Activated CD8-positive, alpha-beta T cell treated with anti-CD3 and anti-CD28 coated beads, Interleukin-2, amount 10 ng/mL, durations not matched to agents 7 days and 5 days (primary cell): ENCODE measurements at places on chromosomes 3 and 15. TPM values are rescaled to one million over a fixed set of nuclear protein-coding genes. Genes with fewer than 3 reads are reported as not detected.

DNA sequence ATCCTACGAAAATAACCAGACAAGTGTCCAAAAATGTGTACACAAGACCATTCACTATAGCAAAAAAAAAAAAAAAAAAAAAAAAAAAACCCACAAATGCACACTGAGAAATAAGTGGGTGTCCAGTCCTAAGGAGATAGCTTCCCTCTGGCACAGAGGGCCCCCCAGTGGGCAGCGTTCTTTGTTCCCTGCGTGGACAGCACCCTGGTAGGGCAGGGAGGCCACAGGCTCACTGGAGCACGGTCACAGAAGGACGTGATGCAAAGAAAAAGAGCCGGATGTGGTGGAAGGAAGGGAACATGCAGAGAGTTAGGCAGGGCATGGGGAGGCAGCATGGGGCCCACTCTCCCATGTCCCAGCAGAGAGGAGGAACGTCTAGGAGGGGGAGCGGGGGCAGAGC, 210.7 kb upstream of the NSMCE3 start:
- no peak for DNase-seq
- H3K27me3 ChIP-seq, result peaks cover 2% of the 10 kb centered on the region
- no peaks in the 10 kb centered on the region for H3K4me1 ChIP-seq
- no peaks in the 10 kb centered on the region for H3K36me3 ChIP-seq
- H3K4me3 ChIP-seq, result no peak overlapping the region

DNA sequence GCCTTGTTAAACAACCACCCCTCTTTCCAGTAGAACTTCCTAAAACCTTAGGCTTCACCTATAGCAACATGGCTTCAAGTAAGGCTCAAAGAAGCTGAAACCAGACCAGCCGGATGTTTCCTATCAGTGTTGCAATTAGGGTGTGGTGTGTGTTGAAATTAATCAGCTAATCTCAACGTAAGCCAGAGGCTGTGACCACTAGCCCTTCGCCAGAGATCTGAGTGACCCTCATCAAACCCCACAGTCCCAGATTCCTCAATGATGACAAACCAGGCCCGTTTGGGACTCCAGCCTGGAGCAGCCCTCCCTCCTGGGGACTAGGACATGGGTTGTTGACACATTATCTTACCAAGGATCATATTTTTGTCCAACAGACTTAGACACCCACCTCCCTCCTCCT, 27.3 kb downstream of the CYP11A1 start:
- H3K27ac ChIP-seq, result no peak overlapping the region
- H3K4me1 ChIP-seq, result no peaks in the 10 kb centered on the region

DNA sequence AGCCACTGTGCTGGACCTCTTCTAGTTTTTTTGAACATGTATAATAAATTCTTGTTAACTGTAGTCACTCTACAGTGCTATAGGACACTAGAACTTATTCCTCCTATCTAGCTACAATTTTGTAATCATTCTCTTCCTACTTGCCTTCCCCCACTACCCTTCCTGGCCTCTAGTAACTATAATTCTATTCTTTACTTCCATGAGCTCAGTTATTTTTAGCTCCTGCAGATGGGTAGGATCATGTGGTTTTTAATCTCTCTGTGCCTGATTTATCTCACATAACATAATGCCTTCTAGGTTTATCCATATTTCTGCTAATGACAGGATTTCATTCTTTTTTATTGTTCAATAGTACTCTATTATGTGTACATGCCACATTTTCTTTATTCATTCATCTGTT, 113.2 kb upstream of the FGF7 start:
- peaks cover 16% of the 10 kb centered on the region for H3K36me3 ChIP-seq
- no peak for DNase-seq
- no peaks in the 10 kb centered on the region for H3K27me3 ChIP-seq
- H3K4me3 ChIP-seq, result no peak overlapping the region
- H3K4me1 ChIP-seq, result no peaks in the 10 kb centered on the region

The TRH gene
- total RNA-seq, result not detected

GRCh38 chr3:185717627-185718402, 107.0 kb downstream of the IGF2BP2 start:
- H3K27me3 ChIP-seq, result peaks cover 19% of the 10 kb centered on the region
- no peak for DNase-seq
- H3K27ac ChIP-seq, result no peak overlapping the region
- H3K4me1 ChIP-seq, result no peaks in the 10 kb centered on the region
- H3K36me3 ChIP-seq, result no peaks in the 10 kb centered on the region

GRCh38 chr3:111737706-111738086, 121.4 kb upstream of the PHLDB2 start:
- no peak for DNase-seq
- H3K4me1 ChIP-seq, result peaks cover 29% of the 10 kb centered on the region
- no peak overlapping the region for H3K27ac ChIP-seq
- no peaks in the 10 kb centered on the region for H3K27me3 ChIP-seq
- no peak overlapping the region for H3K4me3 ChIP-seq

DNA sequence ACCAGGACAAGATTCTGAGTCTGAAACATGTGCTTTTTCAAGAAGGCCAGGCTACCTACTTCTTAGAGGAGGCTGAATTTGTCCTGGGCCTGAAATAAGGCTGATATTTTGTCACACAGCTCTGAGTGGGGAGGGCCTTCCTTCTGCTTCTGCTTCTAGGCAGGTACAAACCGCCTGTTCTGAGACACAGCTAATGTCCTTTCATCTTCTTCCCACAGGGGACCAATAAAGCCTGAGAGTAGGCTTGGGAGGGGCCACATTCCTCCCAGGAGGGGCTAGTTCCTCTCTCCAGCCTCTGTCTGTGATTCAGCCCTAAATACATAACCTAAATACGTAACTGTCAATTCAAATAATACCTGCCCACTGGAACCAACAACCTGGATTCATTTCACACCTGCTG, 34.8 kb downstream of the CRYGS start:
- no peak for DNase-seq
- H3K27ac ChIP-seq, result no peak overlapping the region
- H3K4me1 ChIP-seq, result peaks cover under 1% of the 10 kb centered on the region
- no peaks in the 10 kb centered on the region for H3K36me3 ChIP-seq
- peaks cover 12% of the 10 kb centered on the region for H3K27me3 ChIP-seq

DNA sequence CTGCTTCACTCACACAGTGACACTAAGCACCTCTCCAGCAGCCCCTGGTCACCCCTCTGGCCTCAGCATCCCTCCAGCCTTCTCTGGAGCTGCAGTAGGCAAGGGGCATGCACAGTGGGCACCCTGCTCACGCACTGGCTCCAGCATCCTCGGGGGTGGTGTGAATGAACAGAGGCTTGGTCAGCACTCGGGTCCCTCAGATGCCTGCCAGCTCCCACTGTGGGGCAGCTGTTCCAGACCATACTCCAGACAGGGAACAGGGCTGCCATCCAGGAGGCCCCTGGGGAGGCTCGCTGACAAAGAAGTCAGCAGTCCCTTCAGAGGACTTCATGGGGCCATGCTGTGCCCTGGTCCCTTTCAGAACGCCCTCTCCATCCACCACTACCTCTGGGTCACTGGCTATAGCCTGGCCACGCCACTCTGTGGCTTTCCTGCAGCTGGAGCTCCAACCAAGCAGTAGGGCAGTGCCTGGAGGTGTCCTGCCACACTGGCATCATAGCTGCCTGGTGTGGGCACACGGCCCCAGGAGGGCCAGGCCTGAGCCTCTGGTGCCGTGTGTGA, 26.3 kb downstream of the ALS2CL start:
- no peaks in the 10 kb centered on the region for H3K36me3 ChIP-seq
- H3K27ac ChIP-seq, result no peak overlapping the region
- H3K4me3 ChIP-seq, result no peak overlapping the region
- H3K27me3 ChIP-seq, result no peaks in the 10 kb centered on the region

DNA sequence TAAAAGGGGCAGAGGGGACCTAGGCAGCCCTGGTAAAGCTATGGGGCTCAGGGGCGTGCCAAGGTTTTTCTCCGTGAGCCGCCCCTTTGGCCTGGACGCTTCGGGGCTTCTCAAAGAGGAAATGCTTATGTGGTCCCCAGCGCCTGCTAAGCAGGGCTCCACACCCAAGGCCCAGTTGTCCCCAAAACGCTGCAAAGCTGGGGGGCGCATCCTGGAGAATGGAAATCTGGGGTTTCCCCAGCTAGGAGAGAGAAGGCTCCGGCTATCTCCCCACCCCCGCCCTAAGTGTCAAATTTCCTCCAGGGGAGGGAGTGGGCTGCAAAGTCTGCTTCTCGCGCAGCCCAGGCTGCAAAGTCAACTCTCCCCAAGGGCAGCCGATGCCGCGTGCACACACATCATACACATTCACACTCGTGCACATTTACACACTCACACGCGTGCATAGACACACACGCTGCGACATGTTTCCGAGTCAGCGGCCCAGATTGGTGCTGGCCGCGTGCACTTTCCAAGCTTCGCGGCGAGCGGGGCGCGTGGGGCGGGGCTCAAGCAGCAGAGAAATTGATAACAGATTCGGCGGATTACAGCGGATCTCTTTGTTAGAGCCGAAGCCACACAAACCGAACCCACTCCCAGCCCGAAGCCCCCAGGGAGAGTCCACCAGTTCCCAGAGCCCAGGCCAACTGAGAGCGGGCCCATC, 4.5 kb downstream of the WNT5A start:
- H3K36me3 ChIP-seq, result no peaks in the 10 kb centered on the region
- H3K27me3 ChIP-seq, result peaks cover 77% of the 10 kb centered on the region
- H3K4me1 ChIP-seq, result peaks cover 16% of the 10 kb centered on the region
- no peak for DNase-seq

The SH3GL3 gene
- total RNA-seq, result not detected

DNA sequence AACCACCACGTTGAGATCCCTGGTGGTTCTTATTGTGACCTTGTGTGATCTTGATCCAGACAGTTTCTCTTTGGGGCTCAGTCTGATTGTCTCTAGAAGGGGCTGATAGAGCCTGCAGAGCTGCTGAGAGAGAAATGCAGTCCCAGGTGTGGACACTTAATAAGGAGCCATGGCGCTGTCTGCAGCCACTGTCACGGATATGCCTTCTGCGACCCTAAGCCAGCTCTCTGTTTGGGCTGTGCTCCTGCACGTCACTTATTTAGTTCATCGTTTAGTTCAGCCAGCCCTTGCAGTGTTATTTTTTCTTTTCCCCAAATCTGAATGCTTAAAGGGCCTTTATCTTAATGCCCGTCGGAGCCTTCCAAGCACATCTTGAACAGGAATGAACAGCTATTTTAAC, 12.0 kb downstream of the SLC6A1 start:
- no peak overlapping the region for H3K4me3 ChIP-seq
- peaks cover 8% of the 10 kb centered on the region for H3K27me3 ChIP-seq
- no peak overlapping the region for H3K27ac ChIP-seq
- no peak for DNase-seq

The LRRC34 gene
- 12.0 TPM for total RNA-seq

The CASR gene
- total RNA-seq, result not detected

DNA sequence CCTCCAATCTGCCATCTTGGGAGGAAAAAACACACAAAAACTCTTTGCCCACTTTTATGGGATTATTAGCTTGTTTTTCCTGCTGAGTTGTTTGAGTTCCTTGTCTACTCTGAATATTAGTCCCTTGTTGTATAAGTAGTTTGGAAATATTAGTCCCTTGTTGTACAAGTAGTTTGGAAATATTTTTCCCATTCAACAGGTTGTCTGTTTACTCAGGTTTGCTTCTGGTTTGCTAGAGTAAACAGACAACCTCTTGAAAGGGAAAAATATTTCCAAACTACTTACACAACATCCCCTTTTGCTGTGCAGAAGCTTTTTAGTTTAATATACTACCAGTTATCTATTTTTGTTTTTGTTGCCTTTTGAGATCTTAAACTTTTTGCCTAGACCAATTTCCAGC, 193.3 kb upstream of the MANF start:
- H3K36me3 ChIP-seq, result no peaks in the 10 kb centered on the region
- H3K4me3 ChIP-seq, result no peak overlapping the region
- DNase-seq, result no peak
- no peak overlapping the region for H3K27ac ChIP-seq

- no peak overlapping the region for H3K4me3 ChIP-seq
- H3K4me1 ChIP-seq, result no peaks in the 10 kb centered on the region
- H3K27me3 ChIP-seq, result peaks cover 17% of the 10 kb centered on the region
Measured at GRCh38 chr3:25690768-25691533, 26.2 kb upstream of the TOP2B start.

DNA sequence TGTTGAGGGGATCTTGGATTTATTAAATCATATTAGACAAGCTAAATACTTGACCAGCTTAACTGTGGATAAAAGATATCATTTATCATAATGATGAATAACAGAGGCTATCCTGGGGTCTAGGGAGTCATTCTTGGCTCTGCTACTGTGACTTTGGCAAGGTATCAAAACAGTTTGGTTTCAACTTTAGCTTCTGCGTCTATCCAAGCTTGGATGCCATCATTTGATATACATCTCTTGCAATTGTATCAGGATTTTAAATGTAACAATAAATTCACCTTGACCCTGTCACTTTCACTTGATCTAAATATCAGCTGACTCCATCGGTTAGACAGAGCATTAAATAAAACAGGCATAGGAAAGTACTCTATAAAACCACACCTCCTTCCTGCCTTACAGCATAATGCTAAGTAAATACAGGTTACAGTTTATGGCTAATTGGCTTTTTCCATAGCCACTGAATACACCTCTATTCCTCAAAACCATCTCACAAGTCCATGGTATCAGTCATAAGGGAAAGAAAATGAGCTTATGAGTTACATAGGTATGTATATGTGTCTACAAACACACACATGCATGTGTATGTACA, 262.9 kb downstream of the CTNNB1 start:
- no peaks in the 10 kb centered on the region for H3K27me3 ChIP-seq
- no peaks in the 10 kb centered on the region for H3K4me1 ChIP-seq
- no peak overlapping the region for H3K4me3 ChIP-seq

GRCh38 chr3:31615071-31615875, 82.5 kb downstream of the STT3B start:
- peaks cover 4% of the 10 kb centered on the region for H3K4me1 ChIP-seq
- no peak overlapping the region for H3K27ac ChIP-seq
- H3K27me3 ChIP-seq, result no peaks in the 10 kb centered on the region
- H3K4me3 ChIP-seq, result no peak overlapping the region
- no peak for DNase-seq

DNA sequence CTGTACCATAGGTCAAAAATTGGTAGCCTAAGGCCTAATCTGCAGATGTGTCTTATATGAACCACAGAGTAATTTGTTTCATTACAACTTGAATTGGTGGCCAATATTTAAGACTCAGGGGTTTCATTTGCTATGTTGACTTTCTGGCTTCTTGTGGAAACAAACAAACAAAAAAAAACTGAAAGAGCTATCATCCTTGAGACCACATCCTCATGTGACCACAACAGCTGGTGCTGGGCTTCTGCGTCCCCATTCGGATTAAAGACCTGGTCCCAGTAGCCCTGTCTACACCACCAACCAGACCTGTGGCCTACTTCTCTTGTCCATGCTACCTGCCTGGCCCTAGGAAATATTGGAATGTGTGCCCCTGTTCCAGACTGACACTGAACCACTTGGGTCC, 61.7 kb downstream of the STRIT1 start:
- H3K4me3 ChIP-seq, result no peak overlapping the region
- no peak for DNase-seq
- no peak overlapping the region for H3K27ac ChIP-seq
- no peaks in the 10 kb centered on the region for H3K4me1 ChIP-seq
- H3K27me3 ChIP-seq, result no peaks in the 10 kb centered on the region

DNA sequence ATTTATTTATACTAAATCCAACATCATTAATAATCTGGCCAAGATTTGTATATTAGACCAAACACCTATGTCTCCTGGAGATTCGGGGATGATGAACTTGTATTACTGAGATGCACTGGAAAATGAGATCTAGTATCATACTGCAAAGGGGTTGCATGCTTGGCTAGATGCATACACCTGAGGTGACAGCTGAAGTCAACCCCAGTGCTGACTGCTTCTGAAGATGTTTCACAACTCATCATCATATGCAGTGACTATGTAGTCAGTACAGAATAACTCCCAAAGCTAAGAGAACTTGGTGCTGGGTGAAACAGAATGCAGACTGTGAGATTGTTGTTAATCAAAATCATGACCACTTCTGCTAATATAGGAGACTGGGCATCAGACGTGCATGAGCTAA, 1114.2 kb downstream of the NSUN3 start:
- H3K36me3 ChIP-seq, result no peaks in the 10 kb centered on the region
- no peak overlapping the region for H3K4me3 ChIP-seq
- H3K27ac ChIP-seq, result no peak overlapping the region
- no peak for DNase-seq
